NCI-H2171 (cell line): ENCODE measurements at places on chromosomes 3 and 15.

DNA sequence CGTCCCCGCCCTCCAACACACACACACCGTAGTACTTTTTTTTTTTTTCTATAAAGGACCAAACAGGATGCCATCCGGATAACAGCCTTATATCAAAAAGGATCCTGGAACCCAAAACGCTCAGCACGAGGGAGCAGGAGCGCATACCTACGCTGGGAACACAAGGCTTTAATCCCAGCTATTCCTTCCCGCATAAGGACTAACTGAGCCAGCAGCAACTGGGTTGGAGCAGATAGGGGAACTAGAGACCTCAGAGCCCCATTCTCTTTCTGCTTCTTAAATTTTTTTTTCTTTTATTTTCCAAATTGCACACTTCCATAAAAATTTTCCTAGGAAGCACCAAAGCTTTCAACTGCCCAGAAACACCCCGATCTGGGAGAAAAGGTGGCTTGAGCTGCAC is 1.3 kb downstream of the TRANK1 start:
- DNase-seq = no peak

GRCh38 chr15:48392356-48392755 is 61.1 kb downstream of the DUT start:
- no peak for DNase-seq

DNA sequence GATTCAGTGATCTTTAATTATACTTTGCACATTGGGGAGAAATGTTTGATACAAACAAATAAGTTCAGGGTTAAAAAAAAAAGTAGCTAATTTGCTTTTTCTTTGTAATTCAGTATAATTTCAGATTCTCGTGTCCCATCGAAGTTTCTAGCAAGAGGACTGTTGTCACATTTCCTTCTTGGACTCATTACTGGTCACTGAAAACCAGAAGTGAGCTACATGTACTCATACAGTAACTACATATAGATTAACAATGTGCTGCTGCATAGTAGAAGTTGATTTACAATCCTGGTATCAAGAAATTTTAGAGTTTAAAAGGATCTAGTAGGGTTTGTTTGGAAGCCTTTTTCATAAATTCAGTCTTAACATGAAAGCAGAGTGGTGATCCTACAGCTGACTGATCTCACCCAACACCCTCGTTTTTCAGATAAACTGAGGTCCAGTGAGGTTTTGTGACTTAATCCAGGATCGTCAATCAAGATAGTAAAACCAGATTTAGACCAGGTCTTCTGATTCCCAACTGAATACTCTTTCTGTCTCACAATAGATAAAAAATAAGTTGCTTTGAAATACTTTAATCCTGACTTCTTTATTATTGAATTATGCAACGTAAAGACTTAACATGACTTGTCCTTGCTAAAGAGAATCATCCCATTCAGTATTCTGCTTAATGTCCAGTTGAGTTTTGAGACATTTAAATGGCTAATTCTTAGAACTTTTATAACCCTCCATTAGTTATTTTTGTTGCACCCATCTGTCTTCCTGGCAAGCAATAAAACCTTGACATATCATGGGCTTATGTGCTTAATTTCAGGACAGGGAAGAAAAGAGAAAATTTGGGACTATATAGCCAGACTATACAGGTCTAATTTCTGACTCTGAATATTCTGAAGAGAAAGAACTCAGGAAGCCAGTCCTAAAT is 2.8 kb downstream of the SEC62 start:
- no peak for DNase-seq

DNA sequence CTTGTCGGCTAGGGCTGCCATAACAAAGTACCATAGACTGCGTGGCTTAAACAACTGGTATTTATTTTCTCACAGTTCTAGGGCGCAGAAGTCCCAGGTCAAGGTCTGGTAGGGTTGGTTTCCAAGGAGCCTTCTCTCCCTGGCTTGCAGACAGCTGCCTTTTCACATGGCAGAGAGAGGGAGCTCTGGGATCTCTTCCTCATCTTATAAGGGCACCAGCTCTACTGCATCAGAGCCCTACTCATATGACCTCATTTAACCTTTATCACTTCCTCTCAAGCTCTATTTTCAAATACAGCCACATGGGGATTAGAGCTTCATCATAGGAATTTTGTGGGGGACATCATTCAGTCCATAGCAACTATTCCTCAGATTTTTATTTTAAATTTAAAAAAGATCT is 17.6 kb upstream of the PAQR9 start:
- DNase-seq = no peak

GRCh38 chr3:25130724-25131520 is 297.1 kb upstream of the RARB start:
- no peak for DNase-seq

- DNase-seq = no peak
These were observed 51.9 kb upstream of the KLF13 start for GRCh38 chr15:31274496-31275330.

GRCh38 chr3:78221796-78222195 is 1181.9 kb downstream of the ROBO2 start:
- no peak for DNase-seq

GRCh38 chr3:144381607-144382006 is 410.0 kb downstream of the DIPK2A start:
- DNase-seq = no peak

DNA sequence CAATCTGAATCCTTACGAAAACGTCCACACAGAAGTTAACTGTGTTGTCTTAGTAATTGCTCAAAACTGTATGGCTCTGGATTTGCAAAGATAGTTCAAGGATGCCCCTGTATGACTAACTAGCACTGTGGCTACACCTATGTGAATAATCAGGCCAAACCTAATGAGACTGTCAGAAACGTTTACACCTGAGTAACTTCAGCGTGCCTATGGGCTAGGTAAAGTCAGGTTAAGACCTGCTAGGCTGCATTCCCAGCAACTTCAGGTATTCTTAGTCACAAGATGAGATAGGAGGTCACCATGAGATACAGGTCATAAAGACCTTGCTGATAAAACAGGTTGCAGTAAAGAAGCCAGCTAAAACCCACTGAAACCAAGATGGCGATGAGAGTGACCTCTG is 87.8 kb upstream of the PLXND1 start:
- DNase-seq = no peak

DNA sequence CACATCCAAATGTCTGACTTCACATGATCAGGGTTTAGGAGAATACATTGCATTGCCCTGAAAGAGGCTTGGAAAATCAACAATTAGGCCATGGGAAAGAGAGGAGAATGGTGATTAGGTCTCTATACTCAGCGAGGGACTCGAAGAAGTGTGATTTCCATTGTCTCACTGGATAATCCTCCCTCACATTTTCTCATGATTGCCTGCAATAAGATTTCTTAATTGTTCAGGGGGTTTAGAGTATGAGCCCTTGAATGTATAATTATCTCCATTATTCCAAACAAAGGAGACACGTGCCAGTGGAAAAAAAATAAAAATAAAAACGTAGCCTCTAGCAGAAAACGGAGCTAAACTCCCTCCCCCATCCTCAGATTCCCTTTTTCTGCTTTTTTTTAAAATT is 173.2 kb downstream of the TPRG1 start:
- no peak for DNase-seq

- no peak for DNase-seq
These were observed 105.6 kb upstream of the MB21D2 start for GRCh38 chr3:193023218-193023617.

- no peak for DNase-seq
These were observed 26.4 kb downstream of the PRKCD start for GRCh38 chr3:53187430-53187829.

GRCh38 chr3:152964911-152965609 is 130.1 kb downstream of the P2RY1 start:
- DNase-seq = no peak

DNA sequence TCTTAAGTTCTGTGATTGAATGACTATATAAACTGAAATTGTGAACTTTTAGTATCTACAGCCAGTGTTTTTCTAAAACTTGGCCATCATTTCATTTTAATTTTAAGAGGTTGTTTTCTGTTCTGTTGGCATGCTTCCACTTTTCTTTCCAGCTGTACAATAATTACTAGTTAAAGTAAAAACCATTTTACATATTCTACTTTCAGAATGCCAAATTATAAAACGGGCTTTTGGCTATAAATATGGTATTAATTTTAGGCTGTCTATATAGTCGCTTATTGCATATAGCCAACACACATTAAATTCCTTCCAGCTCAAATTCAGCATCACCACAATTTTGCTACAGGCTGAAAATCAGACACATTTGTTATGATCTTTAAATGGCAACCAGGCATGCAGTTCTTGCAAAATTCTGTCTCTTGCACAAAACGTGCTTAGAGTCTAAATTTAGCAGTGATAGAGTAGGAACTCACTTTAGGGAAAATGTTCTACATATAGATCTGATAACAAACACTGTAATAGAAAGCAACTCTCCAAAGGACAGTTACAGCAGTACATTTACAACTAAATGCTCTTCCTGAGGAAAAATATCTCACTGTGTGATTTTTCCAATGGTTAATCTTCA is 81.1 kb downstream of the BTD start:
- DNase-seq = no peak

DNA sequence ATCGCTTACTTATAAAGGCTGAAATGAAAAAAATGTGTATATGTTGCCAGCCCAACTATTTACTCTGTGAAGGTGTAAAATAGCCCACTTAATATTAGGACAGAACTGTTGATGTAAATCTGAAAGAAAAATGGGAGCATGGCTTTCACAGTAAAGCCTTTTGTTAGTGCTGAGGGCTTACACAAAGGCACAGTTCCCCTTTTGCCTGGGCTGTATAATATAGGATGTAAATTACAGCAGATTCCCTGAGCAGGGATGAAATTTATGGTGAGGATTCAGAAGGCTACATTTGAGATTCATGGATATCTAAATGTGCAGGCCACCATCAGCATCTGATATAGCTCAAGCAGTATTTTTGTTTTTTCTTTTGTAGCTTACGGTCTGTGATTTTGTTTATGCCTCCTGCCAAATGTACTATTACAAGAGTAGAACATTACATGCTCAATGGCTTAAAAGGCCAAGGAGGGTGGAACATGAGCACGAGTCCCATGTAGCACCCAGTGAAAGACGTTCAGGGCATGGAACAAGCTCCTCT is 109.1 kb upstream of the ATP10A start:
- DNase-seq = no peak

DNA sequence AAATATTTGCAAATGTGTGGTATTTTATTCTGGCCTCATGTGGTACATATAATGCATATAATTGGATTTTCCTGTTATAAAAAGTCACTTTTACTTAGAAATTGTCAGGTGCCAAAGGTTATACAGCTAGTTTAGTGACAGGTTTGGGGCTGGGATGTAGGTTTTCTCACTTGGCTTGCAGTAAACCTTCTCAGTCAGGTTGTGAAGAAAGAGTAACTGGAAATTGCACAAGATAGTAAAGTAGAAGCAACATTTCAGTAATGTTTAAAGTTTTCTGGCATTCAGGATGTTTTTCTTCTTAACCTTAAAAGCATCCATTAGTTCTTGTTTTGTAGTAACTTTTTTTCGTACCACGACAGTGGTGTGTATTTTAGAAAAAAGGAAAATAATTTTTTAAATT is 53.9 kb downstream of the MEF2A start:
- DNase-seq = no peak

DNA sequence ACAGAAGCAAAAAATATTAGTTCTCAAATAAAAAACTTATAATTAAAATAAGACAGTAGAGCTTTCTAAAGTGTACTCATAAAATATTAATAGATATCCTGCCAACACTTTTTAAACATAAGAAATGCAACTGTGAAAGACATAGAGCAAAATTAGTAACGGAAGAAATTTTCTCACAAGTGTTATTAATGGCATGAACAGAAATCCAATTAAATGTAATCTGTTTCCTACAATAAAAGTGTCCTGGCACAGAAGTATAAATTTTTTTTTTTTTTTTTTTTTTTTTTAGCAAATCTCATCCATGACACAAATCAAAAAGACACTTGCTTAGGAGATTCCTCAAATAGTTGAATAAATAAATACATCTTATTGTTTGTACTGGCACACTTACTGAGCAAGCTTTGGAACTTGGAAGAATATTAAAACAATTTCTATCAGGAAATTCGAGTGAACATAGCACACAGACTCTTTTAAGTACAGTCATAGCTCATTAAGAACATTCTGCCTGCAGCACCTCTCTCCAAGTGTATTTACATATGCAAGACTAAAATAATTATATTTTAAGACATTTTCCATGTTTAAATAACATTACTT is 227.2 kb upstream of the ROBO2 start:
- no peak for DNase-seq

DNA sequence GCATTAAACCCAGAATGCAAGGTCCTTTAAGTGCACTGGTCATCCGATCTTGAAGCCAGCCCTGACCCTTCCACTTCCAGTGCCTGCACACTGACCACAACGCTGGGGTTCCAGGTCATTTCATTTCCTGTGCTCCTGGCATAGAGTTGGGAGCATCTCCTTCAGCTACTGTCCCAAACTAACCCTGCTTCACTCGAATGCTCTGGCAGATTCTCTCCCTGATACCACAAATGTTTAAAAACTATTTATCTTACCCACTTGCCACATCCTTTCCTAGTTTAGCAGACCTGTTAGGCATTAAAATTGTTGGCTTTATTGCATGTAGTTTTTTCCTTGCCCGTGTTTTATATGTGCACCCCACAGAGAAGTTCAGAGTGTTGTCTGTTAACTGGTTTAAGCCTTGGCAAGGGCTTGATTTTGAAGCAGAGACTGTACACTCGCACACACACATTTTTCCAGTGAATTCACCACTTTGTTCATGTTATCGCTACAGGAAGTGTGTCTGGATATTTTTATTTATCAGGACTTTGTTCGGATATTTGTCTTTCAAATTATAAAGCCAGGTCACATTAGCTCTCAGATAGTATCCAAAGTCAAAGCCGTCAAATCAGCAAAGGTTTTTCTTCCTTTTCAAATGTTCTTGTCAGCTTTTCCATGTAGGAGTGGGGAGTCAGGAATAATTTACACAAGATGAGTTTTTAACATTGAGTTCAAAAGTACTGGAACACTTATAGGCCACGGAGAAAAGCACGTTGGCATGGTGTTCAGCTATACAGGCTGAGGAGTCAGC is 77.3 kb downstream of the ABI3BP start:
- DNase-seq = no peak

- DNase-seq = no peak
These were observed 837.9 kb downstream of the OTOL1 start for GRCh38 chr3:162334537-162334936.

DNA sequence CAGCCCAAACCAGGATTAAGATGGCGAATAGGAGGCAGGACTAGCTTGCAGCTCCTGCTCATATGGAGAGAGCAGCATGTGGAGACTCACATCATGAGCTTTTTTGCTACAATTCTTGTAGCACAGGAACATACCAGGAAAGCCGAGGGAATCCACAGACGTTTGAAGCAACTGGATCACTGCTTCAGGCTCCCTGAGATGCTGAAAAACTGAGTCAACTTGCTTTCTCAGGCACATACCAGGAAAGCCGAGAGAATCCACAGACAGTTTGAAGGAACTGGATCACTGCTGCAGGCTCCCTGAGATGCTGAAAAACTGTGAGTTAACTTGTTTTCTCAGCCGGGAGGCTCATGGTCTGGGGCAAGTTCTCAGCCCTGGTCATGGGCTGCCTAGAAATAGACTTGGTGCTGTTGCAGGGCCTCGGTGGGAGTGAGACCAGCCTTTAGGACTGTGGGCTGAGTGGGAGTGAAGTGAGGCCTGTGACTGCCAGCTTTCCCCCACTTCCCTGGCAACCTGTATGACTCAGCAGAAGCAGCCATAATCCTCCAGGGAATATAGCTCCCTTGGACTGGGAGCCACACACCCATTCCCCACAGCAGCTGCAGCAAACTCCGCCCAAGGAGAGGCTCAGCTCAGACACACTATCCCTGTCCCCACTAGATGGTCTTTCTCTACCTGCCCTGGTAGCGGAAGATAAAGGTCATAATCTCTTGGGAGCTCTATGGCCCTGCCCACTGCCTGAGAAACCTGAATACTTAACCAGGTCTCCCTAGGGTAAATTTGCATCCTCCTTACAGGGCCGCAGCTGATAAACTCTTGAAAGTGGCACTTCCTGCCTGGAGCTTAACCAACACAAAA is 51.9 kb upstream of the PFN2 start:
- DNase-seq = peak; percentile 34
